ENCODE measurements at places on chromosomes 11 and 22.

- no peak for DNase-seq
Measured at GRCh38 chr22:30013201-30013600, 67.1 kb upstream of the HORMAD2 start.

- DNase-seq: no peak
Measured at GRCh38 chr22:48004936-48005335, 1242.5 kb downstream of the TBC1D22A start.

DNA sequence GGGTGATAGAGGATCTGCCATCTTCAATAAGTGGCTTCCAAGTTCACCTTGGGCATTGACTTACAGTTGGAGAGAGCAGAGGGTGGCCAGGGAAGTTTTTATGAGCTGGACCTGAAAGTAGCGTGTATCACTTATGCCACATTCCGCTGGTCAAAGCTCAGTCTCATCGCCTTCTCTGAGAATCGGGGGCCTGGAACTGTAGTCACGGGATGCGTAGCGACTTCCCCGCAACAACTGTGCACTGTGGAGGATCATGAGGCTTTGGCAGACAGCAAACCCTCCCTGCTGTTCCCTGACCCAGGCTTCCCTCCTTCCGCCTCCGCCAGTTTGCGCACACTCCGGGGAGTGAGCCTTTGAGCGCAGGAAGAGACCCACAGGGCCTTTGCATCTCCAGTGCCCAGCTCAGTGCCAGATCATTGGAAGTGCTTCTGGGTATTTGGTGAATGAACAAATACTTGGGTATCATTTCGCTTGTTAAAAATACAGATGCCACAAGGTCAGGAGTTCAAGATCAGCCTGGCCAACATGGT lies 95.5 kb downstream of the CEP164 start:
- no peak for DNase-seq

DNA sequence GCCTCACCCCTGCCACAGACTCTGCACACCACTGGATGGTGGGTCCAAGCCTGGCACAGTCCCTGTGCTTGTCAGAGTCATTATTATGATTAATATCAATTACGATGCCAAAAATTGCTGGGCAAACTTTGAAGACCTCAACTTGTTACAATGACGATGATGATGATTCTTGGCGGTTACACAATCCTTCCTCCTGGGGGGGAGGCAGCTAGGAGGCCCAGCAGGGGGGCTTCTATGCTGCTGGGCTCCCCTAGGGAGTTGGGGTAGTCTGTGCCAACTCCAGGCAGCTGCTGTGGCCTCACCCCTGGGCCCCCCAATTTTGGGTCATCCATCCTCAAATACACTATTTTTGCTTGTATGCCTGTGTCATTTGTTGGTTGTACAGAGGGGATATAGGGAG lies 12.0 kb downstream of the SLC35E4 start:
- DNase-seq: no peak

DNA sequence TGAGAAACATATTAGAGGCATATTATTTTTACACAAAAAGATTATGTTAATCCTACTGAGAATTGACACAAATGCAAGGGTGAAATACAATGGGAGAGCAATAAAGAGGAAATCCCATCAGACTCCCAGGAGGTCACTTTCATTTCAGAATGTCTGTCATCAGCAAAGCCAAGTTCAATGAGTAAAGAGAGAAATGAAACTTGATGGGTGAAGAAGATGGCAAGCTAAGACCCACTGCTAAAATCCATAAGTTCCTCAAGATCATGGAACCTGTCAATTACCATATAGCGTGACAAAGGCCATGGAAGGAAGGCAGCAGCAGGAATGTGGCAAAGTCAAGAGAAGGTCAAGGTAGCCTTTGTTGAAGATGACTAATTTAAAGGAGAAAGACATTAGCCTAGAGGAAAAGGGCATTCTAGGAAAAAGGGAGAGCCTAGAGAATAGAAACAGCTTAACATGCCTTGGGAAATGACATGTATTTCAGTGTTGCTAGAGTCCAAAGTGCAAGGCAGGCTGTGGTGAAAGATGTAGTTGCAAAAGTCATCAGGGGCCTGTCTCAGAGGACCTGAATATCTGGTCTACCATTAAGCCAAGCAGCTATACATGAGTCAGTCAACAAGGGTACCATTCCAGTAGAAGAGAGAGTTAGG lies 43.1 kb downstream of the FAM168A start:
- DNase-seq: no peak

DNA sequence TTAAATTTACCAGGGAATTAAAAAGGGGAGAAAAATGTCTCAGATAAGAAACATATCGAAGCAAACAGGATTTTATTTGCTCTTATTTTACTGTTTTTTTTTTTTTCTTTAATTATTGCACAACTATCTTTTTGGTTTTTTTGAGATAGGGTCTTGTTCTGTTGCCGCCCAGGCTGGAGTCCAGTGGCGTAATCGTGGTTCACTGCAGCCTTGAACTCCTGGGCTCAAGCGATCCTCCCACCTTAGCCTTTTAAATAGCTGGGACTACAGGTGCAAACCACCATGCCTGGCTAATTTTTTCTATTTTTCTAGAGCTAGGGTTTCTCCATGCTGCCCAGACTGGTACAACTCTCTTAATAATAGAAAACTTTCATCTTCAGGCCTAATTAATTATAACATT lies 32.5 kb downstream of the DRG1 start:
- DNase-seq: no peak

DNA sequence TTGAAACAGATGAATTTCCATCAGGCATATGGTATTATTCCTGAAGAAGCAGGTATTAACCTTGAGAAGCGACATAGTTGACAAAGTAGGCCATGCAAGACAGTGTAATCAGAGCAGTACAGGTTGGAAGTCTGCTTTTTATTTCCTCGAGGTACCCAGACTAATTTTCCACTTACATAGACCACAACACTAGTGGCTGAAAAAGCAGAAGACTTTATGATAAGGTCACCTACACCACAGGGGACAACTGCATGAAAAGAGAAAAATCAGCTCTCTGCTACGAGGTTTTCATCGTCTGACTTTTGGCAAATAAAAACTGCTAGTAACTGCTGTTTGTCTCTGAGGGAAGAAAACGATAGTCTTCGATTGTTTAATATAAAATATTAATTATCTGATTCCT lies 77.5 kb downstream of the CNTN5 start:
- DNase-seq: no peak

- no peak for DNase-seq
Measured at GRCh38 chr11:2402106-2402505, 1.6 kb downstream of the TSSC4 start.

GRCh38 chr11:47216121-47216798 lies 1.5 kb downstream of the DDB2 start:
- peak; percentile 10 for DNase-seq

DNA sequence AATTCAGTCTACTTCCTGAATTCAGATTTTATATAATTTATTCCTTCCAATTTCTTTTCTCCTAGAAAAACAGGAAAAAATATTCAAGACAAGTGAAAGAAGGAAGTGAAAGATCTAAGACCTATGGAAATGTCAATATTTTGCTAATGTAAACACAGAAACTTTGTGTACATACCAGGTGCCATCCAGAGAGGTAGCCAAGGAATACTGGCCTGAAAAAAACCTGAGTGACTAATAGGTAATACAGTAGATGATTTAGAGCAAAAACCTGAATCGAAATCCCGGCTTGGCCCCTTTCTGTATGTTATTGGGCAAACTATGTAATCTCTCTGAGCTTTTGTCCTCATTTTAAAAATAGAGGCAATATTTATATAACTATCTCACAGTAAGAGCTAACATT lies 59.2 kb upstream of the FSHB start:
- DNase-seq: no peak

DNA sequence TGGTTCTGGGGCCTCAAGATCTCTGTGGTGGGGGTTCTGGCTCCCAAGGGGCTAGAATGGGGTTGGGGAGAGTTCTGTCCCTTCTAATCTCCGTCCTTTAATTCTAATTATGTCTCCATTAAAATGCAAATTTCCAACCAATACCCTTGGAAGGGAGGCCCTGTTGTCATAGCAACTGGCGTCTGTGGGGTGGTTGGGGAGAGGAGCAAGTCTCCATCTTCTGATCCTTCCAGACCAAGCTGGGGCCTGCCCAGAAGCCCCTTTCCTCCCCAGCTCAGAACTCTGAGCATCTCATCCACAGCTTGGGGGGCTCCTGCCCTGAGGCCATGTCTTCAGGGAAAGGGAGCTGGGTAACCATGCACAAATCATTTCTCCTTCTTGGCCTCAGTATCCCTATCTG lies 5.4 kb upstream of the RPS19BP1 start:
- no peak for DNase-seq

DNA sequence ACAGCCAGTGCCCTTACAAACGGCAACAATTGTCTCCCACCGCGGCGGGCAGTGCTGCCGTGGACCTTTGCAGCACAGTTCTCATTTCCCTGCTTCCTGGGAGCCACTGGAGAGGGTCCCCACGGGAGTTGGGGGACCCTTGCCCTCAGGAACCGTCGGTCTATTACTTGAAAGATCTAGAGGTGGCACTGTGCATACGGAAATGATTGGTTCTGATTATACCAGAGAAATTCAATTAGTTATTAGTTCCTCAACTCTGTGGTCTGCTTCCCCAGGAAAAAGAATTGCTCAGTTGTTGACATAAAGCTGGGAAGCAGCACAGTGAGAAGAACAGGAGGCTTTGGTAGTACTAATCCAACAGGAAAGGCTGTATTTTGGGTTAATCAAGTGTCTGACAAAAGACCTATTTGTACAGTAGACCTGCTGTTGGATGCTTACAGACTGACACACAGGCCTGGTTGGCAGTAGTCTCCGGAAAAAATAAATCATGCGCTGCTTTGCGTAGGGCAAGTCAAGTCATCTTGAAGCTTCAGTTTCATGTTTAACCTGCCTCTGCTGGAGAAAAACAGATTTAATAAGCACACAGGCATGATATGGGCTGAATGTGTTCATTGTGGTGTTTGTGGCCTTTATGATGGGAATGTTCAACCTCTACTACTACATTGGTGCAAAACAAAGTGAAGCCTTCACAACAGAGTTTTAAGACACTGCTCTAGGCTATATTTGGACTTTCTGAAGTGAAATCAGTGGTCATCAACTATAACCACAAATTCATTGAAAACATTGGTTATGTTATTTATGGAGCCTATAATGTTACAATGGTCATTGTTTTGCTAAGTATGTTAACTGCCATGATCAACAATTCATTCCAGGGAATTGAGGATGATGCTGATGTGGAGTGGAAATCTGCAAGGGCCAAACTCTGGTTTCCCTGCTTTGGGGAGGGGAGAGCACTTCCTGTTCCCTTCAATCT lies 54.6 kb upstream of the SC5D start:
- DNase-seq: no peak

- DNase-seq: no peak
Measured at GRCh38 chr11:95230810-95231126, 234 bp downstream of the SESN3 start.

- no peak for DNase-seq
Measured at GRCh38 chr11:17538731-17539130, 5.5 kb downstream of the USH1C start.

DNA sequence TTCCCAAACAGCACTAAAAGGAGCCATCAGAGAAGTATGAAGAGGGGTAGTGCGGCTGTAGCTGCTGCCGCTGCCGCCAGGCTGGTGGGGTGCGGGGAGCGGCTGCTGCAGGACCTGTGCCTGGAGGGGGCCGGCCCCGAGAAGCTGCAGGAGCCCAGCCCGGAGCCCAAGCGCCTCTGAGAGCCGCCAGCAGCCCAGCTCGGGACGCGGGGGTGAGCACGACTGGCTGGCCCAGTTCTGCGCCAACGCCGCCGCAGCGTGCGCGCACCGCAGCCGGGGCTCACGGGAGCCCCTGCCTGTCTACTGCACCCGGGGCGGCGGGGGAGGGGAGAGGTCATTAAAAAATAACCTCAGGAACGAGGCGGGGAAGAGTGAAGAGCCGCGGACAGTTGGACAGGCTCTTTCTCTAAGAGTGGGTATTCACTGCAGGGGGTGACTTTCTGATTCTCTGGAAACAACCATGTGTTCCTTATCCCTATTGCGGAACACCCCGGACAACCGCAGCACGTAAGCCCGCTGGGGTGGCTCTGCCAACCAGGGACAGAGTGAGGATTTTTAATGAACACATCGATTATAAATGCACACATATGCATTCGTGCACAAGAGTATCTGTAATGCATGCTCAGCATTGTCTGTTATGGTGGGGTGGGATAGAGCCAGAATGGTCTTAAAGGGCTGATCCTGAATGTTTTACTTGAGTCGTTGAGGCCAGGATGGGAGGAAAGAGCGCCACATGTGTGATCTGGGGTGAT lies 453 bp downstream of the GAS2 start:
- peak; percentile 32 for DNase-seq

GRCh38 chr11:70077411-70078094 lies 564 bp upstream of the ANO1 start:
- DNase-seq: no peak

GRCh38 chr11:2690596-2691354 lies 9.0 kb downstream of the KCNQ1OT1 start:
- DNase-seq: no peak

GRCh38 chr22:49574881-49575702 lies 252.6 kb downstream of the BRD1 start:
- no peak for DNase-seq

All from hippocampal formation (tissue), 2 donors.